ENCODE measurements at places on chromosomes 1 and 21. TPM values are rescaled to one million over a fixed set of nuclear protein-coding genes. Genes with fewer than 3 reads are reported as not detected.

Gene SPRR2F
- 0.22 TPM for total RNA-seq

Gene CD101
- 1.4 TPM for total RNA-seq

Gene SPAG17
- total RNA-seq, result 35.5 TPM

Gene LRRN2
- total RNA-seq, result 13.3 TPM

Gene FAM72C
- 0.40 TPM for total RNA-seq

Gene CLDN17
- total RNA-seq, result not detected

Gene LPAR3
- 14.1 TPM for total RNA-seq

Gene PHLDA3
- 22.8 TPM for total RNA-seq

Gene XCL2
- total RNA-seq, result not detected

Gene CD160
- total RNA-seq, result 0.11 TPM

Gene HNRNPCL1
- not detected for total RNA-seq

Gene OR2L3
- 0.11 TPM for total RNA-seq

Gene ZNF593OS
- total RNA-seq, result not detected

Gene S100A9
- 16.5 TPM for total RNA-seq

Gene CCDC30
- total RNA-seq, result 19.1 TPM

Gene DDR2
- 44.8 TPM for total RNA-seq

Gene SLC2A5
- total RNA-seq, result 12.9 TPM

Gene PROK1
- 0.17 TPM for total RNA-seq

All from spinal cord (tissue), 10 donors.